Activated CD4-positive, alpha-beta memory T cell treated with anti-CD3 and anti-CD28 coated beads for 36 hours (primary cell): ENCODE measurements at places on chromosomes 7 and 10. TPM values are rescaled to one million over a fixed set of nuclear protein-coding genes. Genes with fewer than 3 reads are reported as not detected.
A peak's percentile ranks its signal among the peaks of the same experiment; 100 is the strongest.

DNA sequence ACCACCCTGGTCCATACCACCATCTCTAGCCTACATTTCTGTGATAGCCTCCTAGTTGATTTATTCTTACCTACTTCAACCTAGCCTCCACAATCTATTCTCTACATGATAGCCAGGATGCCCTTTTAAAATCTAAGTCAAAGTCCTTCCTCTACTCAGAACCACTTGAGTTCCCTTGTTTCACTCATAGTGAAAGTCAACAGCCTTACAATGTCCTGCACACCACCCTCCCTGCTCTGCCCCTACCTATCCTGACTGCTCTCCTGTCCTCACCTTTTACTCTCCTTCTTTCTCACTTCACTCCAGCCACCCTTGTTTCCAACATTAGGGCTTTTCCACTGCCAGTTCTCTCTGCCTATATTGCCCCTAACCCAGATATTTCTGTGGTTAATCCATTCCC lies 146.7 kb downstream of the GRM3 start:
- DNase-seq: no peak

The GNAT3 gene
- not detected for total RNA-seq

The POR gene
- total RNA-seq: 28.9 TPM

DNA sequence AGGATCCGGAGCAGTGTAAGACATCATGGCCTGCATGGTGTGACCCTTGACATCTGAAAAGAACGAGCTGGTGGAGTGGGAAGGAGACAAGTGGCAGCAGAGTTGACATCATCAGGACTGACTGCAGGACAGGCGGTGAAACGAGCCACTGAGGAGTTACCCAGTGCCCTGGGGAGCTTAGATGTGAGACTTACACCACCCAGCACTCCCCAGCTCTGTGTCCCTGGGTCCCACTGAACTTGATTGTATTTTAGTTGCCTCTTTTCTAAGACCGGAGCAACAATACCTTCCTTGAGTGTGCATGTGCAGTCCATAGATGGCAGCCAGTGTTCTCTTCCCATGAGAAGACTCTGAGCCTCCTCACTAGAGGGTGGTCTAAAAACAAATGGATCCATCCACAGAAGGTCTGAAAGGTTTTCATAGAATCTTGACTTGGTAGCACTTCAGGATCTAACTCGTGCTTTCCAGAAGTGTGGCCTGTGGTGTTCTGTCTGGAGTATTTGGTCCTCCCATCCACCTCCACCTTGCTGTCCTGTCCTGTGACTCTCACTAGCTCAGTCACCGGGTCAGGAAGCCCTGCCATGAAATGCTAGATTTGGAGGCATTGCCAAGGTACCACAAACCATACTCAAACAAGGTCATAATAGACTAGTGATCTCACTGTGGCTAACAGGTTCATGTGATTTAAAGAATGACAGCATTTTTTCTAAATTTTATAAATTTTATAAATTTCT lies 59.0 kb downstream of the IKZF1 start:
- DNase-seq: peak; percentile 56

The CYP2C19 gene
- 0.53 TPM for total RNA-seq

DNA sequence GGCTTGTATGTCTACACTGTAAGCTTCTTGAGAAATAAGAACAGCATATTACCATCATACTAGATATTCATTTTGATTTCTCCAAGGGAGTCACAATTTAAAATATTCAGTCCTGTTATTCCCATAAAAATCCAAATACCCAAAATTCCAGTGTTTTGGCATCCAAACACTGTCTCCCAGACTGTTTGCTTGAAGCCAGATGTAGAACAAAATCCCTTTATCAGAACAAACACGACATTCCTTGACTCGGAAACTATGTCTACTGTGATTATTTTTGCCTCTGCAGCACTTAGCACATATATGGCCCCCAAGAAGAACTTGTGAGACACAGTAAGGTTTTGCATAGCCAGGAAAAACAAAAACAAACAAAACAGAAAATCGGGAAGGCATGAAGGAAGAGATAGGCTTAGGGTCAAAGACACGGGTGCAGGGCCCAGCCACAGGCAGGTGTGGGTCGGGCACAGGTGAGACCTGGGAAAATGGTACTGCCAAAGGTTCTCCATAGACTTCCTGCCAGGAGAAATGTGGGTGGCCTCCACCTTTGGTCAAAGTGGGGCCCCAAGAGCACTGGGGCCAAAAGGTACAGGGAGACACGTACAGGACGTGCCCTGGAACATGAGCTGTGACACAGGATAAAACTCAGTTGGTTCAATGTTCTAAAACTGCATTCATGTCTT lies 36.5 kb downstream of the CPXM2 start:
- no peak for DNase-seq

DNA sequence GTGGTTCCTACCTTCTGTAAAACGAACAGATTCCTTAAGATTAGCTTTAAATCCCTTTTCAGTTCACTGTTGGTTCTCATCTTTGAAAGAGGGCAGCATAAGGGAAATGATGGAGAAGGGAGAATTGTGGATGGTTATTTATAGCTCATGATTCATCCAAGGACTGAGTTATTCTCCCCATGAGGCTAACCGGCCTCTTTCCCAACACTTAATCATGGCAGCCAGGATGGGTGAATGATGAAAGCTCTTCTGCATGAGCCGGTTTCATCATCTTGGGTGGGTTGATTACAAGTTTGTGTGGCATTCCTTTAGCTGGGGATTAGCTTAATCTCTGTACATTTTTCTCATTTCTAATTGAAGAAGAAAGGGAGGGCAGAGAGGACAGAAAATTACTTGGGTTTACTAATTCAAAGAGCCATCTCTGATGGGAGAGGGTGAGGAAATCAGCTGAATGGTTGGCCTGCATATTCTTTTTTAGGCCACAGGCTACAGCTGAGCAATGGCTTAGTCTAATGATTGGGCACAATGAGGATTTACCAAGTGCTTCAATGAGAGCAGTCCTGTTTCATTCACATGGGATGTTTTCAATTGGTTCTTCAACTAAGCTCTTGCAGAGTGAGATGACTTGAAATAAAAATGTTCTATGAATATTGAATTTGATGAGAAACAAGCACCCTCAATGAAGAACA lies 250.0 kb downstream of the BMPER start:
- no peak for DNase-seq
